ENCODE measurements at places on chromosomes 11 and 22.

- no peak for DNase-seq
These were observed 148.4 kb downstream of the ME3 start for GRCh38 chr11:86523738-86524619.

- DNase-seq: no peak
These were observed 385.6 kb downstream of the DCDC1 start for GRCh38 chr11:30983776-30984441.

DNA sequence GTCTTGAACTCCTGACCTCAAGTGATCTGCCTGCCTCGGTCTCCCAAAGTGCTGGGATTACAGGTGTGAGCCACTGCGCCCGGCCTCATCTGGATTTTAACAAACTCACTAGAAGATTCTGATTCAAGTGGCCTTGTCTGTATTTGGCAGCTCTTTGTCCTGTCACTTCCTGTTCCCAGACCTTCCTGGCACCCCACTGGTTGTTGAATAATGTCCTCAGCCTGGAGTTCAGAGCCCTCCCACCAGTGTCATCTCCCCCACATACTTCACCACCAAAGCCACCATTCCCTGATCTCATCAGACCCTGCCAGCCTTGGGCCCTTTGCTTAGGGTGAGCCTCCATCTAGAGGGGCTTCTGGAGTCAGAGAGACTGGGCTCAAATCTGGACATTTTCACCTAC lies 3.3 kb downstream of the PELI3 start:
- no peak for DNase-seq

GRCh38 chr11:18229501-18229900 lies 7.1 kb downstream of the SAA4 start:
- no peak for DNase-seq

DNA sequence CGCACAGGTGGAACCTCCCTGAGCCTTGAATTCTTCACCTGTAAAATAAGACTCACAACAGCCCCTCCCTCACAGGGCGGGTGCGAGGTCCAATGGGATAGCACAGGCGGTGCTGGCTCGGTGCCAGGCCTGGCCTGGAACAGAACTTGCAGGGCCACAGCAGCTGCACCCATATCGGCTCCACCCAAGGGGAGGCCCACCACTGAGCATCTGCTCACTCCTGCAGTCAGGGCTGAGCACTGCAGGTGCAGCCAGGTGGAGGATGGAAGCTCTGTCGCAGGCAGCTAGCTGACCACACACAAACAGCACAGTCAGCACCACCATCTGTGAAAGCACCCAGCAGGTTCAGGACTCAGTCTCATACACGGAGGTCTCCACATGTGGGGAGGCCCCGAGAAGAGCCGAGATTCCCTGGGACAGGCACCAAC lies 19.6 kb downstream of the VPS37C start:
- DNase-seq: no peak

DNA sequence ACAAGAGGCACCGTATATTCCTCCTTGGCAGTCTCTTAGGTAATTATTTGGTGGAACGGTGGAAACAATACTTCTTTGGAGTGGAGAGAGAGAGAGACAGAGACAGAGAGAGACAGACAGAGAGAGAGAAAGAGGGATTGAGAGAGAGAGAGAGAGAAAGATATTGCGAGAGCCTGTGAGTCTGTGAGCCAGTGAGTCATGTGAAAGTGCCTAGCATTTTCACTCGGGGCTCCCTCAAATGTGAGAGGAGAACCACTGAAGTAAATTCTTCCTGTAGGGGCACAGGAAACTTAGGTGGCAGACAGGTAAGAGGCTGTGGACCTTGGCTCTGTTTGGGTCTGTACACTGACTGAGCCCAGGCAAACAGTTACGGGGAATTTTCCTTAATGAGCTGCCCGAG lies 31.6 kb upstream of the SNX19 start:
- no peak for DNase-seq

GRCh38 chr22:39624501-39624821 lies 53.9 kb downstream of the CACNA1I start:
- DNase-seq: no peak

DNA sequence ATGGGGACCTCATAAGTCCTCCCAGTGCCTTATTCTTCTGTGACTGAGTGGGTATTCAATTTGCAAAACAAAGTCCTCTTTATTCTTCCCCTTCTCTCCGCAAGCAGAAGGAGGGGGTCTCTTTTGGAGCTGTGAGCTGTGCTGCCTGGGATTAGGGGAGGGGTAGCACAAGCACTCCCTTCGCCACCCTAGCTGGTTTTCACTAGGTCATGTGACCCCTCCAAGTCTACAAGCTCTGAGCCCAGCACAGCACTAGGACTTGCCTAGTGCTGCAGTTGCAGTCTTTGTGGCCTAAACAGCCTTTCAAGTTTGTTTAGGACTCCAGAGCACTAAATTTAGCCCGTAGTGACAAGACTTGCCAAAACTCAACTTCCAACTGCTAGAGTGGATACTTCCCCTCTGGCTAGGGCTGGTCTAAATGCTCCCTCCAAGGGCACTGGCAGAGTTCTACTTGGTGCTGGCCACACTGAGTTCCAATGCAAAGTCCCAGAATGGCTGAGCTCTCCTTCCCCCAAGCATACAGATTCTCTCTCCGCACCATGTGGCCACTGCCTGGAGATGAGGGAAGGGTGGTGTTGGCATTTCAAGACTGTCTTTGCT lies 25.4 kb downstream of the TAF1D start:
- DNase-seq: no peak

DNA sequence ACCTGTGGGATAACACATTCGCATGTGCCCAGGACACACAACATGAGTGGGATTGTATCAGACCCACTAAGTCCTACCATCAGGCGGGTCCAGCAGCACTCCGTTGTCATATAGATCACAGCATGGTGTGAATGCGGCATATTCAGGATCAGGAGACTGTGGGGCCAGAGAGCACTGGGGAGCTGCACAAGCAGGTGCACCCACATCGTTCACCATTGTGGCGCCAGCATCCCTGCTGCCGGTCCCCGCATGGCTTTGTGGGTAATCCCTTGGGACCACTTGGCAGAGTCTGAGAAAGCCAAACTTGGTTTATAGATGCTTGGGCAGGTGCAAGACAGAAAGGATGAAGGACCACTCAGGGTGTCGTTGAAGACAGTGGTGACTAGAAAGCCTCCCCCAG lies 201.6 kb upstream of the B3GAT1 start:
- DNase-seq: no peak

- DNase-seq: no peak
These were observed 17.2 kb downstream of the TOB2 start for GRCh38 chr22:41429232-41429950.

- no peak for DNase-seq
These were observed 11.3 kb downstream of the LRFN4 start for GRCh38 chr11:66868082-66868725.

- no peak for DNase-seq
These were observed 43.1 kb upstream of the PPARA start for GRCh38 chr22:46107089-46107664.

- no peak for DNase-seq
These were observed 22.1 kb upstream of the IGLL5 start for GRCh38 chr22:22865311-22866072.

GRCh38 chr11:1260023-1260501 lies 37.2 kb downstream of the MUC5B start:
- no peak for DNase-seq

DNA sequence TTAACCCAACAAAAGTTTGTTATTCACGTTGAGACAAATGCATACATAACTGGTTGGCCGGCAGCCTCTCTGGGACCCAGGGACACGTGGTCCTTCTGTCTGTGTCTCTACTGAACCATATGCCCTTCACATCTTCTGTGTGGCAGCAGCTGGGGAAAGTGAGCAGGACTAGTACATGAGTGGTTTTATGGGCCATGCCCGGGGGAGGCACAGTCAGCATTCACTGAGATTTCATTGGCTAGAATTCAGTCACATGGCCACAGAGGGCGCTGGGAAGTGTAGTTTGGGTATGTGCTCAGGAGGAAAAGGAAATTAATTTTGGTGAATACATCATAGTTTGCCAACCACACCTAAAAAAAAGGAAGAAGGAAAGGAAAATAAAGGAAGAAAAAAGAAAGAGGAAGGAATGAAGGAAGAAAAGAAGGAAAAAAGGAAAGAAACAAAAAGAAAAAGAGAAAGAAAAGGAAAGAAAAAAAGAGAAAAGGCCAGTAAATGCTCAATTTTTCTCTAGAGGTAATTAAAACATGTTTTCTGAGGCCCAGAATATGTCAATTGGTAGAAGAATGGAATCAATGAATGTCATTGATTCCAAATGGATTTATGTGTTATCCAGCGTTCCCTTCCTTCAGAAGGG lies 55.9 kb upstream of the KIRREL3 start:
- DNase-seq: no peak

DNA sequence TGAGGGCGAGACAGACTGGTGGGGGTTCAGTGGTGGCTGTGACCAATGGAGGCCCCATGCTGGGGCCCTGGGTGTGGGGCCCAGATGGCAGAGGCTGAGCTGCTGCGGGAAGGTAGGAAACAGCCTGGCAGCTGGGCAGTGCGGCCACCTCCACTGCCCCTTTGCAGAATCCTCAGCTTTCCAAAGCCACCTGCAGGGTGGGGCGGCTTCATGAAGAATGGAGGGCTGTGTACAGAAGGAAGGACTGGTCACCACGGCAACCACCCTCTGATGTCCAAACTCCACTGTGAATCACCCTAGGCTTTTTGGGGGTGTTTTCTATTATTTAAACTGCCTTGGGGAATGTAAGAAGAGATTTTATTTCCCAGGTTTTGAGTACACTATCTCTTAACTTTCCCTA lies 166.3 kb upstream of the NAV2 start:
- no peak for DNase-seq

- no peak for DNase-seq
These were observed 24.7 kb downstream of the GAL start for GRCh38 chr11:68709062-68709461.

- DNase-seq: no peak
These were observed 446.2 kb upstream of the CHORDC1 start for GRCh38 chr11:90669094-90669493.

- DNase-seq: no peak
These were observed 64.6 kb downstream of the CLPB start for GRCh38 chr11:72369743-72370142.
